ENCODE measurements at places on chromosomes 2 and 18. TPM values are rescaled to one million over a fixed set of nuclear protein-coding genes. Genes with fewer than 3 reads are reported as not detected.

GRCh38 chr2:149872041-149872440, 284.5 kb upstream of the MMADHC start:
- H3K27ac ChIP-seq: no peak overlapping the region
- DNase-seq: no peak
- H3K27me3 ChIP-seq: no peaks in the 10 kb centered on the region
- H3K4me1 ChIP-seq: no peaks in the 10 kb centered on the region
- no peaks in the 10 kb centered on the region for H3K36me3 ChIP-seq

DNA sequence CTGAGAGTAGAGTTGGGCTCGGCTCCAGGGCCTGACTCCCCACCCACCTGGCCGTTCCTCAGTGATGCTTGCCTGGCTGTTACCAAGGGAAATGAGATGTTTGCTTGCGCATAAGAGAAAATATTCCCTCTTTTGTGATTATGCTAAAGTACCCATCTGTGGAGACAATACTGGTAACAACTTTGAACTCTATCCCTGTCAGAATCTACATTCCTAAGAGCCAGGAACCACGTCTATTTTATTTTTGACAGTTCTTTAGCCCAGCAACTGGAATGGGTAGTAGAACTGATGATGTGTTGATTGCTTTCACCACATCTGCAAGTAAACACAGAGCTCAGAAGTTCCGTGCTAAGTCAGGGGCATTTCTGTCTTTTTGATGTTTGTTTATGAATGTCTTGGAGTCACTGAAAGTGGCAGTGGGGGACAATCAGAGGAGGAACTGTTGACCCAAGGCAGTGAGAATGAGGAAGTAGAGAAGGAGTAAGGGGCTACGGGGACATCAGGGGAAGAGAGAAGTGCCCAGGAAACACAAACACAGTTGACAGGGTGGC, 348.3 kb upstream of the SOX11 start:
- no peaks in the 10 kb centered on the region for H3K27me3 ChIP-seq
- H3K36me3 ChIP-seq: no peaks in the 10 kb centered on the region
- no peak overlapping the region for H3K27ac ChIP-seq
- no peak overlapping the region for H3K4me3 ChIP-seq

DNA sequence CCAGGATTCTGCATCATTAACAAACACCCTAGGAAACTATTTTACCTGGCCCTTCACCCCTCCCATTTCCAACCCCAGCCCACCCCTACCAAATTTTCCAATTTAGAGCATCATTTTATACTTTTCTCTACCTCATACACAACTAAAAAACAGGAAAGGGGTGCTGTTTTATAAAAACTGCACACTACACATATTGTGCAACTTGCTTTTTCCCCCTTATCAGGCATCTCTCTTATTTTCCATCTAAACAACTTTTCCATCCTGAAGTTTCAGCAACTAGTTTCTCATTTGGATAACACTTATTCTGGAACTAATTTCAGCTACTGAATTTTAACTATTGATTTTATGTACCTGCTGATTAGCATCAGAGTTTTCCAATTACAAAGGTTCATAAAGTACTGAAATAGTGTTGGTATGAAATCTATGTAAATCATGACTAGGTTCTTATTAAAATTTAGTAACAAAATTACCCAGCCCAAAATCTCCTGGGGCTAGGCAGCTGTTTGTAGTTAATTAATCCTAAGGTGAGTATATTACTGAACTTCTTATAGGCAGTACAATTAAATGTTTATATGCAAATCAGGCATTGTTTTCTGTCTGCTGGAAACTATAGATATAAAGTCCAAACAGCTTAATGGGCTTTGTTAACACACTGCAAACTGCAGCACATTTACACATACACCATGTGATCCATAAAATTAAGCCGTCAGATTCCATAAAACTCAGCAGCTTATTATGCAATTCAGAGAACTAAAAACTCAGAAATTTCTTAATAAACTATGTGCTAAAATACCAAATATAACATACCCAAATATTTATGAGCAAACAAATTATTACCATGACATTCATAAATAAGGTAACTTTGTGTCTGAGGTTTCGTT, 7.9 kb downstream of the SF3B1 start:
- no peaks in the 10 kb centered on the region for H3K27me3 ChIP-seq
- H3K27ac ChIP-seq: no peak overlapping the region
- peaks cover under 1% of the 10 kb centered on the region for H3K36me3 ChIP-seq
- H3K4me3 ChIP-seq: no peak overlapping the region
- H3K4me1 ChIP-seq: peaks cover 2% of the 10 kb centered on the region

CYP27C1 gene
- 0.48 TPM for total RNA-seq

NR4A2 gene
- 3.8 TPM for total RNA-seq

Data from breast epithelium (tissue), 4 donors.